ENCODE measurements at places on chromosomes 6 and 20.

DNA sequence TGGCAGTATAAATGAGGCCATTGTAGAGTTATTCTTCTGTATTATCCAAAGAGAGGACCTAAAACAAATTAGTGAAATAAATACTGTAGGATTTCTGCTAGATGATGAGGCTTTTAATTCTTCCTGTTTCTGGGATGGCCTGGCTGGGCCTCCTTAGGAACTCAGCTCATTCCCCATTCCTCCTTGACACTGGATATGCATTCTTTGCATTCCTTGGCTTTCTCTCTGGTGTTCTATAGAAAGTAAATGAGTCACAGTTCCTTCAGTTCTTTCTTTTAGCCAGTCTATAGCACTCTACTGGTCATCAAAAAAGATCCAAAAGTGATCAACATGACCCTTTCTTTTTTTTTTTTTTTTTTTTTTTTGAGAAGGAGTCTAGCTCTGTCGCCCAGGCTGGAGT is 8.6 kb downstream of the OR10C1 start:
- no peak for DNase-seq

- no peak for DNase-seq
Observed at GRCh38 chr6:121971931-121972335, 427.5 kb upstream of the HSF2 start.

GRCh38 chr6:6002848-6003620 is 3.7 kb downstream of the NRN1 start:
- DNase-seq = no peak

- DNase-seq = no peak
Observed at GRCh38 chr6:19906171-19906570, 69.0 kb downstream of the ID4 start.

- DNase-seq = no peak
Observed at GRCh38 chr20:4335722-4336121, 320.4 kb upstream of the RNF24 start.

- peak; percentile 26 for DNase-seq
Observed at GRCh38 chr6:56764081-56764566, 121.4 kb upstream of the DST start.

- DNase-seq = no peak
Observed at GRCh38 chr20:52953020-52953419, 19.1 kb upstream of the TSHZ2 start.

GRCh38 chr6:35727231-35727934 is 9.4 kb upstream of the ARMC12 start:
- no peak for DNase-seq

DNA sequence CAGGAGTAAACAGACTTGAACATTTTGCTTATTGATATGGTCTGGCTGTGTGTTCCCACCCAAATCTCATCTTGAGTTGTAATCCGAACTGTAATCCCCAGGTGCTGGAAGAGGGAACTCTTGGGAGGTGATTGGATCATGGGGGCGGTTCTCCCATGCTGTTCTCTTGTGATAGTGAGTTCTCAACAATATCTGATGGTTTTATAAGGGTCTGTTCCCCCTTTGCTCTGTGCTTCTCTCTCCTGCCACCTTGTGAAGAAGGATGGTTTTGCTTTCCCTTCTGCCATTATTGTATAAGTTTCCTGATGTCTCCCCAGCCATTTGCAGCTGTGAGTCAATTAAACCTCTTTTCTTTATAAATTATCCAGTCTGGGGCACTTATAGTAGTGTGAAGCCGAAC is 40.0 kb downstream of the MYLIP start:
- DNase-seq = peak; percentile 49

GRCh38 chr6:654136-654535 is 2.8 kb downstream of the HUS1B start:
- DNase-seq = no peak

GRCh38 chr6:89082486-89082891 is 1.9 kb downstream of the PNRC1 start:
- DNase-seq = no peak

DNA sequence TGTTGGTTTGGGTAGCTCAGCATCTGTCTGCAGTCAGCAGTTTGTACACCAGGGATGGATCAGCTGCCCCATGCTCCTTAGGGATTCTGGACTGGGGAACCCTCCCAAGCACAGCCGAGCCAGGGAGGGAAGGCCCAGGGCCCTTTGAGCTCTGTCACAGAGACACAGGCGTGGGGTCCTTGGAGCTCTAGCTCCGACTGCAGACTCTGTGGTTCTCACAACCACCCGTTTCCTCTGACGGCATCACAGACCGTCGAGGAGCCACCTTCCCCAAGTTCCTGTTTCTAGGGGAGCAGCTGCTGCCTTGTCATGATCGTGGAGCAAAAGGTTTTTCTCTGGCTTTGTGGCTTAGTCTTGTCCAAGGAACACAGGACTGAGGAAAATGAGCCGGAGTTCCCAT is at the start of gene SLA2:
TSS of gene SLA2 (minus strand) at position 199 of the 400 bp plus-strand sequence. CDS start 4,861 bp downstream, outside the sequence.
- DNase-seq = no peak

- DNase-seq = no peak
Observed at GRCh38 chr6:30364591-30364990, 19.6 kb downstream of the RPP21 start.

GRCh38 chr6:137490961-137491360 is 3.2 kb downstream of the OLIG3 start:
- DNase-seq = no peak

- no peak for DNase-seq
Observed at GRCh38 chr6:155412335-155412734, 43.3 kb downstream of the NOX3 start.

- DNase-seq = no peak
Observed at GRCh38 chr20:23125159-23125558, 39.0 kb upstream of the CD93 start.

DNA sequence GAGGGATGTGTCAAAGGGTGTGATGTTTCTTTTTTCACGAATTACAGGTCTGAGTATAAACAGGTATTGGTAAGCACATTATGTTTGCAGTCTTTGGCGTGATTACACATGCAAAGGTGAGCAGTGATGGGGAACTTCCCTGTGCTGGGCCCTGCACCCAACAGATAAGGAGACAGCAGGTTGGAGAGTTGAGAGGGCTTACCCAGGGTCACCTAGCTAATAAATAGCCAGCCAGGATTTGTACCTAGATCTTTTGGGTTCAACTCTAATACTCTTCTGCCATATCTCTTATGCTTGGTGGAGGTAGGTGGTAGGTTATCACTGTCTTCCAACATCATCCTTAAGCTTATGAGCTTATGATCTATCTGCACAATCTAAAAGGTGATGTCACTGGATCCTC is 46.5 kb downstream of the AFG1L start:
- DNase-seq = no peak

- DNase-seq = no peak
Observed at GRCh38 chr6:158086054-158086503, 82.0 kb downstream of the SERAC1 start.

- DNase-seq = no peak
Observed at GRCh38 chr6:95784869-95785268, 207.5 kb downstream of the MANEA start.

DNA sequence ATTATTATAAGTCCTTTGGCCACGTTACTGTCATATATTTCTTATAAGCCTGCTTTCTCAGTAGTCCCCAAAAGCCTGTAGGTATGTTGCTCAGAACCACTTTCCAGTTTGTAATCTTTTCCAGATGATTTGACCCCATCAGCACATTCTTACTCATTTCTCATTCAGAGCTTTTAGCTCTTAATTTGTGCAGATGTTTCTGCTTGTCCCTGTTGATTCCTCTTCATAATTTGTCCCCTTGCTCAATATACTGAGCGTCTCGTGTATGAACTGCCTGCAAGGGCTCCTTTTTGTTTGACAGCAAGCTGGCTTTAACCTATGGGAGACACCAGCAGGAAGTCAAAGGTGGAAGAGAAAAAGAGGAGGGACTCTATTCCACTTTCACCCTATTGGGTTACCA is 733.8 kb upstream of the GJE1 start:
- no peak for DNase-seq

- no peak for DNase-seq
Observed at GRCh38 chr6:34532230-34532629, 23.9 kb downstream of the SPDEF start.

DNA sequence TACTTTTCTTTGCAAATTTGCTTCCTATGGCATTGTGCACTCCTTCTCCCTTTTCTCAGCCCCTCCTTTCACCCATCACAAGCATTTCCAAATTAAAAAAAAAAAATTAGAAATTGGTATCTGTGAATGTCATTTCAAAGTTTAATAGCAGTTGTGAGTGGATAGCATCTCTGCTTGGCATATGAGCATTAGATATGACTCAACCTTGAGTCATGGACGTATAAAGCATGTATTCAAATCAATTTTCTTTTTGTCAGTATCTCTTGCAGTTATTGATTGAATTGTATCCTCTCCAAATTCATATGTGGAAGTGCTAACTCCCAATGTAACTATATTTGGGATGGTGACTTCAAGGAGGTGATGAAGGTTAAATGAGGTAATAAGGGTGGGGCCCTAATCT is 60.1 kb upstream of the MAP3K7 start:
- DNase-seq = no peak

- DNase-seq = no peak
Observed at GRCh38 chr6:119162134-119162775, 83.8 kb upstream of the FAM184A start.

- DNase-seq = no peak
Observed at GRCh38 chr20:36394340-36394965, 88.3 kb downstream of the DLGAP4 start.

DNA sequence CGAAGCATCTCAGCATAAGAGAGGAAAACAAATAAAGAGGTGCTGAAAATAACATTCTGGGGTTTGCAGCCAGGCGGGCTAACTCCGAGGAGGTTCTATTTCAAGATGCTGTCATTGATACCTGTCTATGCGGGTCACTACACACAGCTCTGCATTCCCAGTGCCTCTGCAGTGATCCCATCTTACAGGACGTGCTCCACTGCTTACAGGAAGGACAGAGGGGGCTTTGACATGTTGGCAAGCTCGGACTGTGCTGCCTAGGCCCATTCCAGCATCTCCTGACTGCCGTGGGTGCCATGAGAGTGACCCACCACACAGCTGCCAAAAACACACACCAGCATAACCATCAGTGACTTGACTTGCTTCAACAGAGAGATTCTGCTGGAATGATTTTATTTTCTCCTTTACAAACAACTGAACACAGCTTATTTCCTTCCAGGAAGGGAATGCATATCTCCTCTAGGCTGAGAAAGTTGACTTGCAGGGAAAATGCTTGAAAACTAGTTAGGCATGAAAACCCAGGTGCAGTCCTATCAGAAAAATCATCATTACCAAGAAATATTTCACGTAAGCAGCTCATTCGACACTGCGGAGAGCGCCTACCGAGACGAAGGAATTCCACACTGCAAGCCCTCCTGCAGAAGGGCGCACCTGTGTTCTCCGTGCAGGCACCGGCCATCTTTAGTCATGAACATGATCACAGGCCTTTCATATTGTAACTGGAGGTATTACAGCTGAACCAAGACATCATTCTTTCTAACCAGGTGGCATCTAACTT is 62.5 kb downstream of the RAMACL start:
- DNase-seq = no peak

DNA sequence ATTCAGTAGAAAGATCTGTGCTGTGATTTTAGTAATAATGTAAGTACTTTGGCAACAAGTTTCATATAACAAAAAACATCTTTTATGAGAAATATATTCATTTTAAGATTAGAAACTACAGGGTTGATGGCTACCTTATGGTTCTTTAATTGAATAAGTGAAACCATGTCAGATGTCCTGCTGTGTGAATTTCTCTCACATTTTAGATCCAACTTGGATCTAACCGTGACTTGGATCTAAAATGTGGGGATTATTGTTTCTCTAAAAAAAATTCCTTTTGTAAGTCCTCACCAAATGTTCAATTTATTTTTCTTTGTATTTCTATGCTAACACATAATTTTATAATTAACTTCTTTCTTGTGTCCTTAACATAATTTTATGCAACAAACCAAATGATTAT is 30.4 kb downstream of the ZC2HC1B start:
- no peak for DNase-seq

DNA sequence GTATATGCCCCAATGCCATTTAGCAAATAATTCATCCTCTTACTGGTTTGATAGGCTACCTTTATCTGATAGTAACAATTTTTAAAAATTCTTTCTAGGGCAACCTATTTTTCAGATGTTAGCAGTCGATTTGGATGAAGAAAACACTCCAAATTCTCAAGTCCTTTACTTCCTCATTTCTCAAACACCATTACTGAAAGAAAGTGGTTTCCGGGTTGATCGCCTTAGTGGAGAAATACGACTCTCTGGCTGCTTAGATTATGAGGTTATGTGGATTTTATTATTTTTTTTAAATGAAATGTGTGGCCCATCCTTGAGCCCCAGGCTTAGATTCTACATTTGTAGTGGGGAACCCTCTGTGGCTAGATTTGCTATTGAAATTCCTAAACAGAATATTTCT is 26.3 kb downstream of the CDH26 start:
- DNase-seq = no peak

- DNase-seq = no peak
Observed at GRCh38 chr6:37709932-37710555, 12.4 kb upstream of the MDGA1 start.

GRCh38 chr6:143747347-143747842 is 69.6 kb downstream of the PHACTR2 start:
- no peak for DNase-seq

DNA sequence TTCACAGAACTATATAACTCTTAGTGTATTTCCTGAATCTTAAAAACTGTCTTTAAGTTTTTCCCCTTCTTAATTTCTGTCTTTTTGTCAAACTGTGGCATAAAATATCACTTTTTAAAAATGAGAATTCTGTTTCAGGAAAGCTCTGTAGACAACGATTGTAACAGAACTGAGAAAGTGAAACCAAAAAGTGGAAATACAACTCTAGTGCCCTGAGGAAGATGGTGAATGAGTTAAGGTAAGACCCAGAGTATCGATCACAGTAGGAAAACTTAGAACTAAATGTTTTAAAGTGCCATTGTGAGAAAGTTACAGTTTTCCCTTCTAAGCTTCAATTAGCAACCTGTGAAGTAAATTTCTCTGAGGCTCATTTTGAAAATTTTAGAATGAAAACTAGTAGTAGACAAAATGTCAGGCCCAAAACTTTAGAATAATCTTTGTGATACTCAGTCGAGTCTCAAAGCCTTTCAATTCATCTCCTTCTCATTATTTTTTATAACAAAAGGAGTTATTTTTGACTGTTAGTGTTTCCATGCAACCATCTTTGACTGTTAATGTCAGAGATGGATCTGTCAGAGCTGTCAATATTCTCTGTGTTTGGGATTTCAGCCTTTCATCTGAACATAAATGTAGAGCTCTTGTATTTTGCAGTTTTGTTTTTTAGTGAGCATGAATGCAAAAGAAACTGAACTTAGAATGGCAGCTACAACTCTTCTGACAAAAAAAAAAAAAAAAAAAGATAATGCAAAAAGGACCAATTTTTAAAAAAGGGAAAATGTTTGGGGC is 19.0 kb upstream of the TRDN start:
- DNase-seq = no peak
